ENCODE measurements at places on chromosomes 12 and 14.

DNA sequence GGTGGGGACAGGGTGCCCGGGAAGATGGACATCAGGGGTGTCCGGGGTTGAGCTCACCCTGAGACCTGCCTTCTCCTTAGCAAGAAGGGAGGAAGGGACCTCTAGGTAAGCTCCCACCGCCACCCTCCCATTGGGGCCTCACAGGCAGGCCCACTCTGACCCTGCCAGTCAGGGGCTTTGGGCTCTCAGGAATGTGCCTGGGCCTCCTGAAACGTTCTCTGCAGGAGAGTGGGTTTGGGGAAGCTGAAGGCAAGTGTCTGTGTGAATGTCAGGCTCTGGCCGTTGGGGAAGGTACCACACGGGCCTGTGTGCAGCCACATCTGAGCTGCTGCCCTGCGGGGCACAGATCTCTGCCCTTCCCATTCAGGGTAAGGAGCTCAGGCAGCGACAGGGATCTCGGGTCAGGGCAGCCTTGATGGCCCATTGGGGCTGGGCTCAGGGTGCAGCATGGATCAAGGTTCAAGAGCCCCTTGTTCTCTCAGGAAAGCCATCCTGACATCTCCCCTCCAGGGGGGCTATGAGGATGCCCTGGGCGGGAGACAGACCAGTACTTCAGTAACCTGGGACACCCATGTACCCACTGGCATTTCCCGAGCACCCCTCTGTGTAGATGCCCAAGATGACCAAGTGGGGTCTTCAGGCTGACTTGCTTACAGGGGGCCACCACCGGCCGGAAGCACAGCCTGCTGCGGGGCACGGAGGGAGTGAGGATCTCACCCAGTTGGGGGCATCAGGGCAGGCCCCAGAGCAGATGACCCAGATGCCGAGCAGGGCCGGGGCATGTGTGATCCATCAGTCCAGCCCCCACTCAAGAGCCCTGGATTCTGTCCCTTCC lies 29.7 kb downstream of the FAM222A start:
- DNase-seq: no peak

DNA sequence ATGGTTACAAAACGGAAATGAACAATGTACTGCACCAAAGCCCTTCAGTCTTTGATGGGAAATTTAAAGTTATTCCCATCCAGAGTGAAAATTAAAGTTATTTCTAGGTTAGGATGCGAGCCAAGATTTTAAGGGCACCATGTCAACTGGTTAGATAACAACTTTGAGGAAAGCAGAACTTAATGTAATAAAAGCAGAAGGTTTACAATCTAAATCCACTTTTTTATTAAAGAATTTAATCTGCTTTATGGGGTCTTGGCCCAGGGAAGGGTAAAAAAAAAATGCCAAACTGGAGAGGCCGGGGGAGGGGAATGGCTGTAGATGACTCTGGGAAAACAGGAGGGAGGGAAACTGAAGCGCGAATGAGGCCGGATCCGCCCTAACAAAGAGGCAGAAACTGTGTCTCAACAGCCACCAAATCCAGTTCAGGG lies 108.2 kb upstream of the ATF7IP start:
- DNase-seq: peak; percentile 40

DNA sequence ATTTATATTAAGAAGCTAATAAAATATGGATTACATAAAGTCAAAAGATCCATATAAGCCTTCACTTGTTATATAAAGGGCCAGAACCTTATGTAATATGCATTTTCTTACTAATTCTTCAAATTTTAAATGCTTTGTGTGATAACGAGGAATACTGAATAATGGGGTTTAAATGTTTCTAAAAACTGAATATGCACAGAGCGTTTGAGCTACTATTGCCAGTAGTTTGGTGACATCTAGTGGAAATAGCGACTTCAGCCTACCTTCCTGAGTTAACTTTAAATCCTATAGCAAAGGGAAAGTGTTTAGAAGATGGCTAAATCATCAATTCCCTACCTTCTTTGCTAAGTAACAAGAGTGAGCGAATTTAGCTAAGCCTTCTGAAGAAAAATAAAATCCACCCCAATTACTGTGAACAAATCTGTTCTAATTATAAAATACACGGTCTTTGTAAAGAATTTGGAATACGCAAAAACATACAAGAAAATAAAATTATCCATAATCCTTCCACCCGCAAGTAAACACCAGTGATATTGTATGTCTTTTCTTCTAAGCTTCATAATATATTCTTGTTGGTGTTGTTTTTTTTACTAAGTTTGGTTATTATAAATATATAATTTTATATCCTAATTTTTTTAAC lies 115.5 kb upstream of the G2E3 start:
- DNase-seq: no peak

GRCh38 chr14:101119830-101120571 lies 216.5 kb upstream of the RTL1 start:
- no peak for DNase-seq

GRCh38 chr14:104294983-104295680 lies 156.7 kb downstream of the KIF26A start:
- no peak for DNase-seq

Measured in stimulated activated CD8-positive, alpha-beta memory T cell treated with anti-CD3 and anti-CD28 coated beads, Interleukin-4, amount 100 ng/mL, for 1 hour (primary cell).